ENCODE measurements at places on chromosomes 1 and 21.

DNA sequence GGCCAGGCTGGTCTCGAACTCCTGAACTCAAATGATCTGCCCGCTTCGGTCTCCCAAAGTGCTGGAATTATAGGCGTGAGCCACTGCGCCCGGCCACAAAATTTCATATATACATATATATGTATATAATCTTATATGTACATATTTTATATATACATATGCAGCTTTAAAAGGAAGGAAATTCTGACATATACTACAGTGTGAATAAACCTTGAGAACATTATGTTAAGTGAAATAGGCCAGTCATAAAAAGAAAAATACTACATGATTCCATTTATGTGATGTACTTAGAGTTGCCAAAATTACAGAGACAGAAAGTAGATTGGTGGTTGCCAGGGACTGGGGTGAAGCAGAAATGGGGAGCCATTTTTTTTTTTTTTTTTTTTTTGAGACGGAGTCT is 63.2 kb downstream of the NUP210L start:
- no peak for DNase-seq

- DNase-seq = no peak
Measured at GRCh38 chr1:243733670-243734307, 116.3 kb downstream of the AKT3 start.

DNA sequence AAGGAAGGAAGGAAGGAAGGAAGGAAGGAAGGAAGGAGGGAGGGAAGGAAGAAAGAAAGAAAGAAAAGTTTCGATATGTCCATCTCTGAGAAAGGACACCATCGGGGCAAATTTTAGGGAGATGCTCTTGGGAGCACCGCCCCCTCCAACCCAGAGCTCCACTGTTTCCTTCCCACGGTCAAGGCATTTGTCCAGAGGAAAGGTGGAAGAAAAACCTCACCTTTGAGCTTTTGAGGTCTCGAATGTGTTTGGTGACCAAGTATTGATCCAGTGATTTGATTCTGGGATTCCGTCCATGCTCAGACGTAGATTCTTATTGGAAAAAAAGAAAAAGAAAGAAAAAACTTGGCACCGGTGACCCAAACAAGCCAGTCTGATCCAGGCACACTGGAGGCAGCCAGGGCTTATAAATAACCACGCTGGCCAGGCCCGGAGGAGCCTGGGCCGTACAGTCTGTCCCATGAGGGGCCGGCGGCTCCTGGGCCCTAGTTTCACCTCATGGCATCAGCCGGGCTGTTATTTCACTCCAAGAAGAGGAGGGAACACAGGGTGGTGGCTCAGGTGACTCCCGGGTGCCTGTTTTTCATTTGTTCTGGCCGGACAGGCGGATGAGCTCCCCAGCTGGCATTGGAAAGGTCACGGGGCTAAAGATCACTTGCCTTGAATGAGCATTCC is 36.1 kb upstream of the SLC25A33 start:
- DNase-seq = no peak

GRCh38 chr1:173525926-173526325 is 48.8 kb downstream of the PRDX6 start:
- no peak for DNase-seq

GRCh38 chr1:8722366-8722765 is 95.1 kb downstream of the RERE start:
- no peak for DNase-seq

DNA sequence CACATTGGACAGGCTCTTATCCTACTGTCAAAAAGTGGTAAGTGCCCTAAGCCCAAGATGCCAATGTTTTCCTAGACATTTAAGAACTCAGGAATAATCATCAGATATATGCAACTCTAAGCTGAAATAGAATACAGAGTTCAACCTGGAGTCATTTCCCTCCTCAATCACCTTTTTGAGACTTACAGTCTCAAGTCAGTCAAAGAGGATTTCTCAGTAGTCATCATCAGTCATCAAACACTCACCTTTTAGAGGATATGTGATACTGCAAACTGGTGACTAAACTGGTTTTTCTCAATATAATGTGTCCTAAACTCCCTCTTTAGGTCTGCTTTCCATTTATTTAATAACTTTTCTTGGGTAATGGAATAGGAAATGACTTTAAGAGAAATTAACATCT is 145.3 kb upstream of the ADAMTS5 start:
- no peak for DNase-seq

DNA sequence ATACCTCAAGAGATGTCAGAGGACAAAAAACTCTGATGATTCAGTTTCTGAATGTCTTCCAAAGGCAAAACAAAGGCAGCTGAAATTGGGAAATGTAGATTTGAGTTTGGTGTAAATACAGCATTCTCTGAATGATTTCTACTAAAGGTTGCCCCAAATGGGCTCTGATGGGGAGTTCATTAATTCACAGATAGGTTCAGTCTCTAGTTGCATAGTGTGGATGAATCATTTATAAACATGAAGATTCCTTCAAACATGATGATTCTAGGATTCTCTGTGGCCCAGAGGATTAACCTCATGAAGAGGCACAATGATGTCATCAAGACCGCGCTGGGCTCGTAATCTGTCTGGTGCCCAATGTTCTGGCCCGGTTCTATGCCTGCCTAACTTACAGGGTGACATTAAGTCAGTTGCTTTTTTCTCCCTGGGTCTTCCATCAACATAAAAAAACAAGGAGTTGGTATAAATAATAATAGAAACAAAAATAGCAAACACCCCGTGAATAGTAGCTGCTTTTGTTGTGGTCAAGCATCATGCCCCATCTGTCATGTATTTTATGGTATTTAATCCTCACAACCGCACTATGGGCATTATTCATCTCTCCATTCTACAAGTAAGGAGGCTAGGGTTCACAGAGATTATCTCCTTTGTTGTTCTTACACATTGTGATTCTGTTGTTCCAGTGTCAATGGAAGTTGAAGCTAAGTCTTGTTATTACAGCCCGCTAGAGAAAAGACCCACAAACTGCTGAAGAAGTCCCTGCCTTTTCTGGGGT is 509.6 kb upstream of the USP24 start:
- DNase-seq = no peak

DNA sequence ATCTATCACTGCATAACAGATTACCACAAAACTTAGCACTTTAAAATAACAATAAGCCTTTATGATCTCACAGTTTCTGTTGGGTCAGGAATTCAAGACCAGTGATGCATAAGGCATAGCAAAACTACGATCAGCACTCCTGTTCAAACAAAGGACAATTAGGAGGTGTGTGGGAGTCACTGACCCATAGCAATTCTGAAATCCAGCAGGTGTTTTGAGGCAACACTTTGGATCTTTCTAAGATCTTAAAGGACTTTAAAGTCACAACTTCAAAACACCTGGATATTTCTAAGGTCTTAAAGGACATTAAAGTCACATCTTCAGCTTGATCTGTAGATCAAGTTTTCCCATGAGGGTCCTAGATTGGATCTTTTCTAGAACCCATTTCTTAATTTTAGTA is 35.3 kb downstream of the AKT3 start:
- DNase-seq = no peak

- DNase-seq = no peak
Measured at GRCh38 chr21:41316200-41317062, at the start of gene FAM3B. FAM3B (plus strand) TSS chr21:41316801; CDS start chr21:41316880, 79 bp downstream.

DNA sequence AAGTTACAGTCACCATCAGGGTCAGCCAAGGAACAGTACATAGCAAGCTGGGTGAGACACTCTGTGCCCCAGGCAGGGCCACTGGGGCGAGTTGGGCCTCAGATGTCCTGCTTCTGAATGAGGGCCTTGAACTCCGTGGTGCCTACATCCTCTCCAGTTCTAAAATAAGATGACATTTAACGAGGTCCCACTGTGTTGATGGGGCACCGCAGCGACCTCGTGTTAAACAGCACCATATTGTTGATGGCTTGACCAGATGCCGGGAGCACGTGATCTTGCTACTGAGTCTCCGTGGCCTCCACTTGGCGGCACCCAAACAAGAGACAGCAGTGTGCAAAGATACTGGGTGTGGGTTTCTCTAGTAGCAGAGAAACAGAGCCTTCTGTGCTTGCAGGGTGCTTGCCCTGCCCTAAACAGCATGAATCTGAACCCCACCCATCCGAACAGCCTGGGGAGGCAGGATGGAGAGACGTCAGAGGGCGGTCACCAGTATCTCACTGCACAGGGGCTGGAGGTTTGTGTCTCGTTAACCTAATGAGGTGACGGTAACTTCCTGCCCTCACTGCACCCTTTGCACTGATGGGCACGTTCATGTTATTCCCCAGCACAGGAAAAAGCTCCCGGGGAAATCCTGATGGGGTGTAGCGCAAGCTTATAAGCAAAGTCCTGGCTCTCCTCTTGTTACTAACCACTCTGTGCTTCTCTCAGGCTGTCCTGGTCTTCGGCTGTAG is 324.4 kb downstream of the AJAP1 start:
- DNase-seq = no peak

- no peak for DNase-seq
Measured at GRCh38 chr1:18132711-18133541, 25.3 kb downstream of the IGSF21 start.

GRCh38 chr21:45019887-45020537 is 54.4 kb upstream of the ADARB1 start:
- no peak for DNase-seq

GRCh38 chr1:25817840-25818501 is 1.8 kb upstream of the MTFR1L start:
- DNase-seq = no peak

DNA sequence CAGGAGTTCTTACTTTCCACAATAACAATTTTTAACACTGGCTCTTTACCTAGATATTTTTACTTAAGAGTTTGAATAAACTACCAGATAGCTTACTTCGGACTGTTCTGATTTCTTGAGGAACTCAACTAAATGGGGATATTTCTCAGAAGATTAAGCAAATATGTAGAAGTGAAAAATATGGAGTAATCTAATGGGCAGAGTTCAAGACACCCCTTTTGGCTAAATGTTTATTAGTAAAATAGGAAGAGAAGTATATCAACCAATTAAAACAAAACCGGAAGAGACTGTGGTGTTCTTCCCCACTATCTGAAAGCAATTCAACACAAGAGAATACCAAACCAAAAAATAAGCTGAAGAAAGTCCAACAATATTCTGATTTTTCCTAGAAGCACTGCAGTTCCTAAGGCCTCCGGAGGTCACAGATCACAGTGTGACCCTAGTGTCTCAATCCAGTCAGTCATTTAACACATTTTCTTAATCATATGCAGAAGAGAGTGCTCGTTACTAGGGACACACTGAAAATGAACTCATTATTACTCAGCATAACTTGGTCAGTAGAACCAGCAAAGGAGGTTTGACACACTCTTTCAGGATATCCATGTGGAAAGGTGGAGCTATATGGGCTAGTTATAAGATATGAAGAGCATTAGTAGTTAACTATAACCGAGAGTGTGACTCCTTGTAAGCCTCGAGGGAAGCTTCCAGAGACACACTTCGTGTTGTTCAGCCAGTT is 5.2 kb downstream of the SIPA1L2 start:
- DNase-seq = no peak

DNA sequence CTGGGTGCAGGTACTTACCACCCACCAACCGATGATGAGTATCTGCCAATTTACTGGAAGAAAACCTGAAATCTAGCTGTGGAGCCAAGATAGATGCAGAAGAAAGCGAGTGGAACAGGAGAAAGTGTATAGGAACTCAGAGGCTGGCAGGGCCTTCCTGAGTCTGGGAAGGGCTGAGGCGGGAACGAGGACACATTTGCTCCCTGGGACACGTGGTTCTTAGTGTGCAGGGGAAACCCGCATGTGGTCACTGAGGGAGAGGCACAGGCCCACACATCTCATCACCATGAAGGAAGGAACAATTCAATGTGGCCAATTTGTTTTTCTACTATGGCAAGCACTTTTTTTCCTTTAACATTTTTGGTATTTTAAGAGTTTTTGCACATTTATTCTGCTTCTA is 8.2 kb downstream of the RYR2 start:
- no peak for DNase-seq

DNA sequence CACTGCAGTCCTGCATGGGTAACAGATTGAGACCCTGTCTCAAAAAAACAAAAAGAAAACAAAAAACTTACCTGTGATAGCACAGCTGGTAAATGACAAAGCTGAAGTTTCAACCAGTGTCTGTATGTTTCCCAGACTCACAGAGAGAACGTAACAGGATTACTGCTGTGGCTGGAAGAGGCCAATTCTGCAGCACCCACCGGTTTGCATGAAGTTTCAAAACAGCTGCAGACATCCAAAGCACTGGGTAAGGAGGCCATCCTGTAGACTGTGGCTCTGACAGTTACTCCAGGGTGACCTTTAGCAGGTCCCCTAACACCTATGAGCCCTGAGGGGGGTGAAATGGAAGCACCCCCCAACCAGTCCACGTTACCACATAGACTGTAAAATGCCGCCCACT is 7.5 kb downstream of the ID3 start:
- no peak for DNase-seq

DNA sequence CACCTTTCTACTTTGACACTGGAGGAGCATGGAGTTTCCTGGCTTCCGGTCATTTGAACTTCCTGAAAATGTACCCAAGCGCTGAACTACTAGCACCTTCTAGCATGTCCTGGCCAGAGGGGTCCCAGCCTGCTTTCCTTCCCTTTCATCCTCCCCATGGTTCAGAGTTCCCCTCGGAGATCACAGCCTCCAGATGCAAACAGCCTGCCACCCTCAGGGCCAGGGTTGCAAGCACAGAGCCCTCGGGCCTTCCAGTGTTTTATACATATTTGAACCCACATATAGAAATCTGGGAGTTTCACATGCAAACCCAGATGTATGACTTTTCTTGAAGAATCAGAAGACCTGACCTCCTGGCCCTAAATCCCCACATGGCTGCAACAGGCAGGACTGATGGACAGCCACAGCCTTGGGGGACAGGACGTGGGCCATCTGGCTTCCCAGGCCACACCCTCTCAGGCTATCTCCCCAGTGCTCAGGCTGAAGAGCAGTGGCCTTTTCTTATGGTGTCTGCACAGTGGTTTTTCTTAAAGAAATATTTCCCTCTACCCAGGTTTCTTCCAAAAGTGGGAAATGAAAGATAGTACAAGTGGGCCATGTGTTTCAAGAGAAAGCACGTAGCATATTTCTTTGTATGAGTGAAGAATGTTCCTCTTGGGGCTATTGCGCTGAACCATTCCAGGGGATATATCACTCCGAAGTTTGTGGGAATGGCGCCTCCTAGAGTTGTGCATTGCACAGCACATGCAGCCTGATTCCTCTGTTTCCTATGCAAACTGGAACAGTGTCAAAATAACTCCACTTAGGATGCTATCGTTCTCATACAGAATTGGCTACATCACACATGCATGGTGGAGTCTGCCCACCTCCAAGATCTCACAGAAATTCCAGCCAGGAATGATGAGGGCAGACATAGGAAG is 232.0 kb upstream of the VAMP3 start:
- DNase-seq = no peak

All from NCI-H524 treated with DMSO at 0.1 percent for 48 hours (cell line).